Activated CD4-positive, alpha-beta T cell treated with anti-CD3 and anti-CD28 coated beads, Interleukin-2, amount 10 ng/mL, durations not matched to agents 7 days and 5 days (primary cell): ENCODE measurements at places on chromosomes 5 and 9.

- DNase-seq: no peak
Observed at GRCh38 chr9:127365461-127365860, 31.5 kb upstream of the SLC2A8 start.

- DNase-seq: no peak
Observed at GRCh38 chr5:119895066-119895465, 265.7 kb downstream of the FAM170A start.

GRCh38 chr5:16841416-16841815 is 94.7 kb downstream of the MYO10 start:
- DNase-seq: no peak

GRCh38 chr5:131328536-131329285 is 64.9 kb downstream of the CDC42SE2 start:
- DNase-seq: no peak

DNA sequence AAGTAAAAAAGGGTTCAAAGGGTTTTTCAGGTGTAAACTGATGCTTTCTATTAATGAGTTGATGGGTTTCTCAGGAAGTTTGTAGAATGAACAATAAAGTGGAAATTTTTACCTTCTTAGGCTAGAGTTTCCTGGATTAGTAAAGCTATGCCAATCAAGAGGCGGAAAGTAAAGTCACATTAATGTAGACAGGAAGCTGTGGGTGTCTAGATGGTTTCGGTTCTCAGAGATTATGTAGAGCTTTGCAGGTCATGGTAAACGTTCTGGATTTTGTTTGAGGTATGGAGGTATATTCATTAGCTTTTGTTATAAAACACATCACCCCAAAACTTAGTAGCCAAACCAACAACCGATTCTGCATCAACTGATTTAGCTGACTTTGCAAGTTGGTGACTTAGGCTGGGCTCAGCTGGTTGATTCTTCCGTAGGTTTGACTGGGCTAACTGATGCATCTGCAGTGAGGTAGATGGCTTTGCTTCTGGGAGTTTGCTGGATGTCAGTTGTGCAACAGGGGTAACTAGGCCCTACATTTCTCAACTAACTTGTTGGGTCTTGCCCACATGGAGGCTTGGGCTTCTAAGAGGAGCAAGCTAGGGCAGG is 273.8 kb downstream of the MSX2 start:
- DNase-seq: no peak

DNA sequence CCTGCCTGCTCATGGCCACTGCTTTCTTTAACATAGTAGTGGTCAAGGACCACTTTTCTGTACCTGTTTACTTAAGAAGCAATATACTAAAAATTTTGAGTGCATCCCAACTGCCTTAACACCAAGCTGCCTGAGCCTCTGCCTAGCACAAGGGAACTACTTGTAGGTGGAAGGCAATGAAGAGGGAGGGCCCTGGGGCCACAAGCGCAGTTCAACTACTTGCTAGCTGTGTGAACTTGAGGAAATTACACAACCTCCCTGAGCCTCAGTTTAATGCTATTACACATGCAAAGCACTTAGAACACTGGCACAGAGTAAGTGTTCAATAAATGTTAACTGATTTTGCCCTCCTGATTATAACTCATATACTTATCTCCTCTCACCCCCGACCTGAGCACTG is 6.3 kb downstream of the ARL15 start:
- DNase-seq: no peak

- peak; percentile 34 for DNase-seq
Observed at GRCh38 chr5:65742565-65743231, 20.7 kb downstream of the NLN start.

- DNase-seq: no peak
Observed at GRCh38 chr9:130368631-130369103, 76.1 kb upstream of the ASS1 start.

DNA sequence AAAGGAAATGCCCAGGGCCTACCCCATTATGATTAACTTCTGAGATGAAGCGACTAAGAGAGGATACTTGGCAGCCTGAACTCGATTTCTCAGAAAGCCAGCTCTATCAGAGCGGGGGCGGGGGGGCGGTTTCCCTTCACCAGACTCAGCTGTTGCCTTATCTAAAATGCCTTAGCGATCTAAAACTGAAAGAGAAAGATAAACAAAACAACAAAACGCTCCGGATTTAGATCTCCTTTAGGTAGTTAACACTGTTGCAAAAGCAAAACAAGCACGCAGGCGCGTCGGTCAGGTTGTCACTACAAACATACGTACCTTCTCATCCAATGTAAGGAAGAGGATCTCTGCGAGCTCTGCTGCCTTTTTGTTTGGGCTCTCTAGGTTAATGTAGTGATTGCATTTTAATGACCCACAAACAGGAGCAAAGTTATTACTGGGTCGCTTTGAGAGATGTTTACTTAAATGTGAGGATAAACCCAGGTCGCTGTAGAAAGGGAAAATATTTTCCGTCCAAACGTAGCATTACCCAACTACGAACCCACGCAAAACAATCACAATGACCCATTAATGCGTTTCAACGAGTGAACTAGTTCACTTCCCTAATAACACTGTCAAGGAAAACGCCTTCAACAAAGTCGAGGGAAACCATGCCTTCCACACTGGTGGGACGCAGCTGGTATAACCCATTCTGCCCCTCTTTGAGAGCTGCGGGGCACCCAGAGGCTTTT is 982 bp downstream of the EPB41L4A start:
- peak; percentile 49 for DNase-seq

DNA sequence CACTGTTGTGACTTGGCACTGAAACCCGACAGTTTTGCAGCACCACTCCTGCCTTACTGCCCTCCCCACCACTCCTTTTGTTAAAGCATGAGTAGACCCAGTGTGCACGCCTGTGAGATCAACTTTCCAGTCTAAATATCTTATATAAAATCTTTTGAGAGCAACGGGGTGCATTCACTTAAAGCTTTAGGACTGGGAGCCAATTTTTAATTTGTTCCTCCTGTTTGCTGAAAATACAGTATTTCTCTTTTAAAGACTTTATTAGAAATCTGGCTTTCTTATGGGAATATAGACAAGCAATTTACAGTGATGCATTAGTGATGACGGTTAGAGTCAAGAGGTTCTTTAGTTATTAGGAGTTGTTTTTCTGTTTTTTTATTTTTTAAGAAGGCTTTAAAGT is 397.5 kb downstream of the TMEM167A start:
- no peak for DNase-seq

DNA sequence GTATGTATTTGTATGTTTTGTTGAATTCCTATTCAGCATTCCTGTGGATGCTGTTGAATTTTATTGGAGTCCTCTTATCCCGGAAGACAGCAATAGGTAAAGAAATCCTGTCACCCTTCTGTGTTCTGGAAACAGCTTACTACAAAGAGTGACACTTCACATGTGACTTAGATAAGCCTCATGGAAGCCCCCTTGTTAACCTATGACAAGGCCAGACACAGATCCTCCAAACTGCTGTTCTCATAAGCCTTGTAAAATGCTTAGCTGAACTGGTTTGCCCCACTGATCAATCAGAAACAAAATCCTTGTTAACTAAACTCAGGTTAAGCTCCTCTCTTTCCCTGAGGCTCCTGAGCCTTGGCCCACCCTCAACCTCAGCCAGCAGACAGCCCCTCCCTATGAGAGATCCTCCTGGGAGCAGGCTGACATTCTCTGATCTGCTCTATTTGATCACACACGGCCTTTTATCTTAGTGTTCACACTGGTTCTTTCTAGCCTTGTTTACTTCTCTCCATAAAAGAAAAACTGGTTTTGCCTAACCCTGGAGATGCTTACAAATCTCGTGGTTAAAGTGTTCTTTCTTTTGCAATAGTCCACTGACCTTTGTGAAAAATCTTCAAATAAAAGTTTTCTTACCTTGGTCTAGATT is 29.4 kb upstream of the ATP6V1G1 start:
- DNase-seq: no peak

DNA sequence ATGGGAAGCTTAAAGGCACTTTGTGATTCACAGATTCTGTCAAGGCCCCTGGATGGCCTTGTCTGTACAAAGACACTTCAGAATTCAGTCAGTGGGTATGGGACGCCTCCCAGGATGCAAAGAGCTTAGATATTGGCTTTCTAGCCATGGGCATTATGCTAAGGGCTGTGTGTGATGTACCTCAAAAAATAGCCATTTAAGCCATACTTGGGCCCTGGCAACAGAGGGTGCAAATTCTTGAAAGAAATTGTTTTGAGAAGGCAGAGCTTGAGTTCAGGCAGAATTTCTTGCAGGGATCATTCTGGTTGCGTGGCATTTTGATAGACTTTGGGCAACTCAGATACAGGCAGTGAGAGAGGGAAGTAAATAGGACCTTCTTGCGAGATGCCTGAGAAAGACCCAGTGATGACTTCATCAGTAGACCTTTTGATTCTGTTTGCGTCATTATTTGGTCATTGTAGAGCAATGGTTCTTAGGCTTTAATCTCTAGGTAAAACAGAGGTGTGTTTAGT is 3.9 kb downstream of the CYFIP2 start:
- no peak for DNase-seq

- DNase-seq: no peak
Observed at GRCh38 chr5:9233712-9234111, 312.2 kb downstream of the SEMA5A start.

- no peak for DNase-seq
Observed at GRCh38 chr5:145237843-145238242, 597.3 kb downstream of the PRELID2 start.

- DNase-seq: no peak
Observed at GRCh38 chr9:38107405-38107804, 38.4 kb upstream of the SHB start.

DNA sequence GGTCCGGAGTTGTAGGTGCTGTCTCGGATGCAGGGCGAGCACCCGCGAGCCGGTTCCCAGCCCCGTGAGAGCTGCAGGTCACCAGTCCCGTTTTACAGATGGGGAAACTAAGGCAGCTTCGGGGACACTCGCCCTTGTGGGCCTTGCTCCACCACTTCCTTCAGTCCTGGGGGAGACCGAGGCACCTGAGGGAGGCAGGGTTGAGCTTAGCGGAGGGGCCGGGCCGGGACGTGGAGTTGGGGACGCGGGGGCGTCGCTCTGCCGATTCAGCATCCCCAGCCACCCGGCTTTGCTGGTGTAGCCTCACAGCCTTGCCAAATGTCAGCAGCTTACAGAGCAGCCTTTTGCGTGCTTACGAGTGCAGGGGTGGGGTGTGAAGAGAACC is 530 bp downstream of the BBLN start:
- DNase-seq: peak; percentile 44

DNA sequence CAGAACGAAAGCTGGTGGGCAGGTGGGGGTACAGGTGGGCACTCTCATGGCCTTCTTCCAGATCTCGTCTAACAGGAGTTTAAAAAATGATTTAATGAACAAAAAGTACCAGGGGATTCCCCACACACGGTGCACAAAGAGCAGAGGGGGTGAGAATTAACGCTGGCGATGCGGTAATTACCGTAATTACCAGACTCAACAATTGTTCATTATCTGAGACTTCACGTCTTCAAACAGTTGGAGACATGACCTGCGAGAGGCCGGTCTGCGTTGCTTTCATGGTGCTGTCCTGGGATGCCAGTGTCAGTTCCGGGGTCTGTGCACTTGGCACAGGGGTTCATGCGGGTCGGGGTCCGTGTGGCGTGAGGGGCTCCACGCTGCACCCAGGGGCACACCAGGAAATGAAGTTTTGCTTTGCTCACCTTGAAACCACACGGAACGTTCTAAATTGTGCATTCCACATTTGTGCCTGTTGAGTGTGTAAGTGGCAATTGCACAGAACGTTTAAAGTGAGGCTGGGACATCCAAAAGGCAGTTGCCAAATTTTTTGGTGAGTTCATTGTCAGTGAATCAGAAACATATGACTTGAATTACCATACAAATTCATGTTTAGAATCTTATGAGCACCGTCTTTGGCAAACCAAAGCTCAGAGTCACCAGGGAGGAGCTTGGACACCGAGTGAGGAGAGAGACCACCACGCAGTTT is 256.4 kb upstream of the IRX1 start:
- no peak for DNase-seq

DNA sequence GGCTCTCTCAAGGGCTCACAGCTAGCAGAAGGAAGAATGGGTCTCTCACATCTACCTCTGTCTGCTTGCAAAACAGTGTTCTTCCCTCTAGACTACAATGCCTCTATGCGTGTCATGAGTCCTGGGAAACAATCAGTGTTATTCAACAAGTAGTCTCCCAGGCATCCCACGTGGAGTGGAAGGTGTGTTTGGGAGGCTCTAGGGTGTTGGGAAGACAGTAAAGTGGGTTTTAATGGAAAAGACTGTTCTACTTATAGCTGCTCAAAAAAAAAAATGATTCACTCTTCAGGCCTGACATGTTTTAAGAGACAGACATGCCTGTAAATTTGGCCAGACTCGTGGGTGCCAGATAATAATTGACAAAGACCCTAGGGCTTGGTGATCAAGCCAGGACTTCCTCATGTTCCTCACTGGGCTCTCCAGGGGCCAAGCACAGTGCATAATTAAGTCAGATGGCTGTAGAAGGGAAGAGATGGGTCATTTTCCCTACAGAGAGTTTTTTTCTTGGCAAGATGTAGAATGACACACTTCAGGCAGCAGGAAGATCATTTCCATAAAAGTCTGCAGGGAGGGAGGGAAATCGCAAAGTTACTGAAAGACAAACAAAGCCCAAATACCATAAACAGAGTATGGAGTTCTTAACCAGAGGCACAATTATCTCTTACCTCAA is 246.4 kb downstream of the ACTL7B start:
- DNase-seq: no peak

GRCh38 chr5:113344973-113345940 is 89.5 kb downstream of the TSSK1B start:
- no peak for DNase-seq

DNA sequence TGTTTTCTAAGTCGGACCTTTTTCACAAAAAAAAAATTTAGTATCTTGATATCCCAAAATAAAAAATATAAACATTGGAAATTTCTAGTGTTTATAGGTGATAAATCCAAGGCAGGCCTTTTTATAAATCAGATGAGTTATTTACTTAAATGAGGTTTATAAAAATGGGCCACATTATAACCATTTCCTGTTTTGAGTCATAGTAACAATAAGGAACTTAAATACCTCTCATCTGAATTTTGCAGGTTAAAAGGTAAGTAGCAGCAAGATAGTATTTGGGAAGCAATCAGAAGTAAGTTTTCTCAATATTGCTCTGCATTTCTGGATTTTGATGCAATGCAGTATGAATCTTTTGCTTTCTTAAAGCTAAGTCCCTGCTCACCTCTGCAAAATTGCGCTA is 3.9 kb downstream of the SPTAN1 start:
- no peak for DNase-seq

- no peak for DNase-seq
Observed at GRCh38 chr9:4084435-4084818, 215.4 kb downstream of the GLIS3 start.

DNA sequence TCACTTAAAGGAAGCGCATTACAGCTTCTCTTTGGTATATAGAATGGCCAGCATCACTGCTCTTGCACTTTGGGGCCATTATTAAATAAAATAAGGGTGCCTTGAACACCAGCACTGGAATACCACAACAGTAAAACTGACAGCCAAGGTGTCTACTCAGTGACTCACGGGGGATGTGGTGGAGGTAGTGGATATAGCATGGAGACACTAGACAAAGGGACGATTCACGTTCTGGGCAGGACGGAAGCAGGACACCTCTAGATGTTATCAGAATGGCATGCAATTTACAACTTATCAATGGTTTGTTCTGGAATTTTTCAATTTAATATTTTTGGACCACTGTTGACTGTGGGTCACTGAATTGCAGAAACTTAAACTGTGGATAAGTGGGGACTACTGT is 32.9 kb upstream of the PDE8B start:
- no peak for DNase-seq

- DNase-seq: no peak
Observed at GRCh38 chr9:94783928-94784327, 57.4 kb downstream of the AOPEP start.

GRCh38 chr5:154791535-154791934 is 36.4 kb downstream of the LARP1 start:
- no peak for DNase-seq
